Naive thymus-derived CD4-positive, alpha-beta T cell (primary cell): ENCODE measurements at places on chromosomes 3 and 15. TPM values are rescaled to one million over a fixed set of nuclear protein-coding genes. Genes with fewer than 3 reads are reported as not detected.
A peak's percentile ranks its signal among the peaks of the same experiment; 100 is the strongest.

The GUCA1C gene
- polyA plus RNA-seq = not detected

The IGF2BP2 gene
- polyA plus RNA-seq = not detected

The TMCO5A gene
- polyA plus RNA-seq = not detected

The GABRB3 gene
- polyA plus RNA-seq = not detected

The IL17RD gene
- not detected for polyA plus RNA-seq

The PROK2 gene
- polyA plus RNA-seq = not detected

The TRPM1 gene
- not detected for polyA plus RNA-seq

The SCN11A gene
- polyA plus RNA-seq = not detected

The CYFIP1 gene
- 0.95 TPM for polyA plus RNA-seq

The GPR171 gene
- 65.5 TPM for polyA plus RNA-seq

The NCEH1 gene
- polyA plus RNA-seq = 2.9 TPM

The ZNF385D gene
- not detected for polyA plus RNA-seq

The RPSA gene
- polyA plus RNA-seq = 1,357 TPM

The PLA1A gene
- not detected for polyA plus RNA-seq

The TNFAIP8L3 gene
- polyA plus RNA-seq = not detected

The EXD1 gene
- polyA plus RNA-seq = not detected

The GOLIM4 gene
- not detected for polyA plus RNA-seq

DNA sequence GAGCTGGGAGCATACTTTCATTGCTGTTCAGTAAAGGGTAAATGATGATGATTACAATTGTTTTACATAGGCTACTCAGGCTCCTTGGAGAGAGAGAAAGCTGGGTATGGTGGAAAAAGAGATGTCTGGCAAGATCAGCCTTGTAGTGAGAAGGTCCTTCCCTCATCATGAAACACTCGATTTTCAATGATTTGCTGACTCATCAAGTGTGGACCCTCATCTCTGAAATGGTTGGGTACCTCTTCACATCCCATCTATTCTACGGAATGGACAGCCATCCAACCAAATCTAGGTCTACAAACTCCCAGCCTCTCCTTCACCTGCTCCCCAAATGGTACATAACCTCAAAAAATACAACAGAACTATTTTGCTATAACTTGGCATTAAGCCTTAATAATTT lies 370.5 kb upstream of the WNT5A start:
- H3K36me3 ChIP-seq = no peaks in the 10 kb centered on the region
- DNase-seq = no peak
- H3K27ac ChIP-seq = no peak overlapping the region
- H3K4me3 ChIP-seq = no peak overlapping the region
- H3K4me1 ChIP-seq = no peaks in the 10 kb centered on the region

DNA sequence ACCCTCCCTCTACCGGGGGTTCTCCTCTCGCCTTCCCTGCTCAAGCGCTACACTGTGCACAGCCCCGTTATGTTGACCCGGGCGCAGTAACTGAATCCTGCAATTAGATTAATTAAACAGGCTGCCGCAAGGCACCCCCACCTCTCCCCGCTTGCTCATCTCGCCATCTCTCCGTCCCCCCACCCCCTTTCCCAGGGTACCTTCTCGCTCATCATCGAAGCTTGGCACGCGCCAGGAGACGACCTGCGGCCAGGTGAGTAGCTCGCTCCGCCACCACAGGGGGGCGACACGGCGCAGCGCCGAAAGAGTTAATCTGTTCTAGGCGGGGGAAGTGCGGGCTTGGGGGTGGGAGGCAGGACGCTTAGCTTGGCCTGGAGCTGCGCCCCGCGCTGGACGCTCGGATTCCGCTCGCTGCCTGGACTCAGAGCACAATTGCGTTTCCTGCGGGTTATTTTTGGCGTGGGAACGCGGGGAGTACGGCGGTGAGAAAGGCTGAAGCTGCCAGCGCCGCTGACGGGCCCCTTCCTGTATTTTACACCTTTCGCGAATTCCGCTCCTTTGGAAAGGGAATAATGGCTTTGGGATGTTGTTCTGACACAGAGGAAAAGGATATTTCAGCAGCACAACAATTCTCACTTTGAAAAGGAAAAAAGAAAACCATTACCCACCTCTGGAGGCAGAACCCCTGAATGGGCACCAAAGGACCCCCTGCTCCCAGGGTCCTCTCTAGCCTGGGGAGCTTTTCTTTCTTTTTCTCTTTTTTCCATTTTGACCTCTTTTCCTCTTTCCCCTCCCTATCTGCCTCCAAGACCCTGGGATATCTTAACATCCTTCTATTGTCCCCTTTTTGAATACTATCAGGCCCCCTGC lies 1.5 kb downstream of the DLL4 start:
- H3K27ac ChIP-seq = no peak overlapping the region
- H3K27me3 ChIP-seq = peaks cover 5% of the 10 kb centered on the region
- peak overlapping the region; percentile 13 for H3K4me3 ChIP-seq
- H3K4me1 ChIP-seq = peaks cover 52% of the 10 kb centered on the region
- peak; percentile 46 for DNase-seq

DNA sequence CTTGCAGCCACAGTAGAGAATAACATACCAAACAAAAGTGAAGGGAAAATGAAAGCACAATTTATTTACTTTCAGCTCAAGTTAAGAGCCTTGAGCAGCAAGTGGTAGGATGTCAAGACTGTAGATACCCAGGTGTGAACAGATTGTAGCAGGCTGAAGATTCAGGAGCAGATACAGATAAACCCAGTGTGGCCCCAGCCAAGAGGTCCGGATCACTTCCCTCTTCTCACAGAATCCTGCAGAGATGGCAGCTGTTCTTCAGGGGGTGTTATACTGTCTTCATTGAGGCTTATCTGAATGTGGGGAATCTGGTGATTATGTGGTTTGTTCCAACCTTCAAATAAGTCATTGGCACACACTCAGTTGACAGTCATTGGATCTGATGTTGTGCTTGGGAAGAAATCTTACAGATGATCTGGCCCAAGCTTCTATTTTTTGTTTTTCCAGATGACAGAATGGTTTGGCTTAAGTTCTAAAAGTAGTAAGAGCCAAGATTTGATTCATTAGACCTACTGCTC lies 2.2 kb downstream of the STARD9 start:
- H3K36me3 ChIP-seq = no peaks in the 10 kb centered on the region
- no peak for DNase-seq
- H3K27me3 ChIP-seq = no peaks in the 10 kb centered on the region
- H3K4me3 ChIP-seq = no peak overlapping the region
- peaks cover 19% of the 10 kb centered on the region for H3K4me1 ChIP-seq

DNA sequence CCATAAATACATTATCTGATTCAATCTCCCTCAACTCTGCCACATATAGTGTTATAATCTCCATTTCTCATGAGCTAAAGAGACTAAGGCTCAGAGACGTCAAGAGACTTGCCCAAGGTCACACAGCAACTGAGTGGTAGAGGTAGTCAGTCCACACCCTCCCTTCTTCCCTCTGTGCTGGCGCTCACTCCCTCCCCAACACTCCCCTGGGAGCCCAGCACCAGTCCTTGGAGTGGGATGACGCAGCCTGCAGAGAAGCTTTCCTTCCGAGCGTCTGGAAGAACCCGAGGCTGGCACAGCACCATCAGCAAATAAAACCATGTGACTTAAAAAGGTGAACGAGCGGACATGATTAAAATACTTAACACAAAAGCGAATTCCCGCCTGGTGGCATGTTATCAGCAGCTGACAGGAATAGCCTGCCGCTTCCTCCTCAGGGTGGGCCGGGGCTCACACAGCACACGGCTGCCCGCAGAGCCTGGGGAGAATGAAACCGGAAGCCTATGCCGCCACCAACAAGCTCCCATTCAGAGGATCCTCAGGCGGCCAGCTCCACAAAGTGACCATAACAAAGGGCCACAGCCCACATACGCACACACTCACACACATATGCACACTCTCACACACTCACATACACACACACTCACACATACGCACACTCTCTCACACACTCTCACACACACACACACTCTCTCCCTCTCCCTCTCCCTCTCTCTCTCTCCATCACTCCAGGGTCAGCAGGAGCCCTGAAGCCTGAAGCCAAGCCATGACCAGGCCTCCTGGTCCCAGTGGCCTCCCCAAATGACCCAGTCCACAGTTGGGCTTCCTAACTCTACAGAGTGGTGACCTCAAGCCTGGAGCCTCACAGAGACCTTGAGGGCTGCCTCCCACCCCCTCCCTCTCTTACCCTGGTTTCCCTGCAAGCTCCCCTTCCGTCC lies 120.5 kb downstream of the XXYLT1 start:
- H3K36me3 ChIP-seq = no peaks in the 10 kb centered on the region
- no peak overlapping the region for H3K27ac ChIP-seq
- H3K27me3 ChIP-seq = no peaks in the 10 kb centered on the region
- H3K4me3 ChIP-seq = peak overlapping the region; percentile 42

GRCh38 chr3:112496366-112497067 lies 2.8 kb downstream of the BTLA start:
- peak overlapping the region; percentile 65 for H3K27ac ChIP-seq
- no peaks in the 10 kb centered on the region for H3K36me3 ChIP-seq
- no peaks in the 10 kb centered on the region for H3K27me3 ChIP-seq
- peaks cover 42% of the 10 kb centered on the region for H3K4me1 ChIP-seq
- no peak for DNase-seq
- peak overlapping the region; percentile 29 for H3K4me3 ChIP-seq

DNA sequence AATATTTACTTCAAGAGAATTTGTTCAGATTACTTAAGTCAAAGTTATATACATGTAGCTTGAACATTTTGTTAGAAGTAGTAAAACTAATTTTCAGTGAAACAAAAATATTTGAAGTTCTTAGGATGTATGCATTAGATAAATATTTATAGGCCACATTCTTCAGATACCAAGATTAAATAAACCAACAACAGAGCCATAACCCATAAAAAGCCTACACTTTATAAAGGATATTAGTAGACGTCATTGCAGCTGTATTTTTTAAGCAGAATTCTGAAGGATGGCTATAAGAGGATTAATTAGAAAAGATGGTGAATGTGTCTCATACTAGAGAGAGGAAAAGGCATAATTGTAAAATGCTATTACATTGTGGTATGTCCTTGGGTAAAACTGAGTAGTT lies 449.7 kb upstream of the ALCAM start:
- H3K36me3 ChIP-seq = no peaks in the 10 kb centered on the region
- H3K27ac ChIP-seq = no peak overlapping the region
- H3K27me3 ChIP-seq = no peaks in the 10 kb centered on the region
- H3K4me3 ChIP-seq = no peak overlapping the region
- H3K4me1 ChIP-seq = no peaks in the 10 kb centered on the region

DNA sequence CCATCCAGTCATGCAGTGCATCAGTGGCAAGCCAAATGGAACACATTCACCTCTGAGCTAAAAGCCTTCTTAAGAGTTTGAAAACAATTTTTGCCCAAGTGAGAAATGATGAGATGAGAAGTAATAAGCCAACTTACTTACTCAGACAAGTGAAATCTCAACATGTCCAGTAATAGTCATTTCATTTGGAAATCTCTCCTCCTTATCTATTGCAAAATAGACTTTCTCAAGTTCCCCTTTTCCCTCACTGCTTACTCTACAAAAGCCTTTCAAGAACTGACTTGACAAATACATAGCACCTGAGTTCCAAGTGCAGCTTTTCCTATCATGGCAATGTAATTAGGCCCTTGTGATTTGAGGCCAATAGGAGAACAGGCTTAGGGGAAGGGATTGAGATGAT lies 282.3 kb downstream of the SLC9A9 start:
- H3K4me3 ChIP-seq = no peak overlapping the region
- no peak overlapping the region for H3K27ac ChIP-seq
- no peaks in the 10 kb centered on the region for H3K36me3 ChIP-seq
- DNase-seq = no peak
- H3K4me1 ChIP-seq = no peaks in the 10 kb centered on the region

DNA sequence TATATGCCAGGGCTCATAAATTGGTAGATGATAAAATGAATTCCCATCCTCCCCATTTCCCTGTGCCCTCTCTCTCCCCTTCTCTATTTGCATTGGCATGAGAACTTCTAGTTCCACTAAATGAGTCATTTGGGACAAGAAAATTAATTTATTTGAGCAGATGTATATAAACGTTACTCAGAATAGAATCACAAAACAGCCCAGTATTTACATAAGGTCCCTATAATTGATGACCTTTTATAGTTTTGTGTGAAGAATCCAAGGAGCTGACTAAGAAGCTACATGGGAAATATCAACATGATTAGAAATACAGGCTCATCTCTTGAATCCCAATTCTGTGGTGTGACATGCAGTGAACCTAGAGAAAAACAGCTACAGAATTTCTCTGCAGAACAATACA lies 617.7 kb upstream of the NR2F2 start:
- no peak overlapping the region for H3K4me3 ChIP-seq
- no peak for DNase-seq
- no peaks in the 10 kb centered on the region for H3K4me1 ChIP-seq

GRCh38 chr3:111937871-111938270 lies 41.0 kb upstream of the ABHD10 start:
- no peak for DNase-seq
- H3K27ac ChIP-seq = no peak overlapping the region
- no peak overlapping the region for H3K4me3 ChIP-seq

DNA sequence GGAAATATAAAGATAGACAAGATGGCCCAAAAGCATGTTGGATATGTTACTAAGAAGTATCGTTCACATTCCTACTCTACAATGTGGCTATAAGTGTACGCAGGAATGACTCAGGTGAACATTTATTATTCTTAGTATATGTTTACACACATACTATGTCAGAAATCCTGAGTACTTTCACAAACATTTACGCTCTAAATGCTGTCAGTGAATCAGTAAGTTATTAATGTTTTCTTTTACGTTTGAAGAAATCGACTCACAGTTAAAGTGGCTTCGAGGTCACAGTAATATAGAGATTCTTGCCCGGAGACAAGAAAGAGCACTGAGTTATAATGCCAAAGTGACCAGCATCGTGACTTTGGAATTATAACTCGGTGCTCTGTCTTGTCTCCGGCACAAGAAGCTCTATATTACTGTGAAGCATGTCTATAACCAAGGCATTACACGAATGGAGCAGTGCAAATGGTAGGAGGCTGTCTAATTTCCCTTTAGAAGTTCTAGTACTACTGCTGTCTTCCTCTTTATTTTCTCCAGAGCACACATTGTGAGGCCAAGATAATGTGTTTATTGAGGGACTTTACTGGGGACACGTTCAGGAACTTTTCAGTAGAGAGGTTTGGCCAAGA lies 61.8 kb upstream of the P3H2 start:
- no peaks in the 10 kb centered on the region for H3K36me3 ChIP-seq
- no peak for DNase-seq
- H3K27me3 ChIP-seq = no peaks in the 10 kb centered on the region
- no peak overlapping the region for H3K4me3 ChIP-seq
- no peaks in the 10 kb centered on the region for H3K4me1 ChIP-seq
- H3K27ac ChIP-seq = no peak overlapping the region

DNA sequence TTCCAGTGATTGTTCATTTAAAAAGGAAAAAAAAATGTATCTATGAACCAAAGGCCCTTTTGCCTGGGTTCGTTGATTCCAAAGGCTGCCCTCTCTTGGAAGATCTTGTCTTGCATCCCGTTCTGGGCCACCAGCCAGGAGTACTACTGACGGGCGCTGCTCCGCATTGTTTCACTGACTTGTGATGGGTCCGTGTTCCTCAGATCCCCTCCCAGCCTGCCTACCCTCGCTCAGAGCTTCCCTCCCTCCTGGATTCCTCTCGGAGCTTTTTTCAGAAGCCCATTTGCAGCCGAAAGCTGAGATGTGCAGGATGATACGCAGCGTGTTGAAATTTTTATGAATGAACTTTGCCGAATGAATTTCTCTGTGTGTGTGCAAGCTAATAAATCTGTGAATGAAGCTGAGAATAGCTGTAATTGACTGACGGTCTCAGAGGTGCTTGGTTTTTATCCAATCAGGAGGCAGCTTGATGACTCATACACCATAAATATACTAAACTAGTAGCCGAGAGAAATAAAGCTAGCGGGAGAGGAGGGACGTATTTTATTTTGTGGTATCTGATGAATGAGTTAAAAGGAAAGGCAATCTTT lies at the start of gene SHC4:
Gene SHC4 (minus strand): TSS at position 396 of the 590 bp plus-strand sequence. CDS start 904 bp downstream, outside the sequence.
- H3K4me3 ChIP-seq = peak within 1 kb of the TSS; percentile 58
- no peaks in the 10 kb centered on the region for H3K36me3 ChIP-seq
- H3K27ac ChIP-seq = no peak within 1 kb of the TSS
- DNase-seq = no peak
- H3K27me3 ChIP-seq = no peaks in the 10 kb centered on the region
- peaks cover 23% of the 10 kb centered on the region for H3K4me1 ChIP-seq
